AG04450 (cell line): ENCODE measurements at places on chromosomes 11 and 22.

- no peak for DNase-seq
Observed at GRCh38 chr22:29194184-29194583, 11.5 kb upstream of the EMID1 start.

- no peak for DNase-seq
Observed at GRCh38 chr11:130330101-130330684, 15.5 kb upstream of the ZBTB44 start.

DNA sequence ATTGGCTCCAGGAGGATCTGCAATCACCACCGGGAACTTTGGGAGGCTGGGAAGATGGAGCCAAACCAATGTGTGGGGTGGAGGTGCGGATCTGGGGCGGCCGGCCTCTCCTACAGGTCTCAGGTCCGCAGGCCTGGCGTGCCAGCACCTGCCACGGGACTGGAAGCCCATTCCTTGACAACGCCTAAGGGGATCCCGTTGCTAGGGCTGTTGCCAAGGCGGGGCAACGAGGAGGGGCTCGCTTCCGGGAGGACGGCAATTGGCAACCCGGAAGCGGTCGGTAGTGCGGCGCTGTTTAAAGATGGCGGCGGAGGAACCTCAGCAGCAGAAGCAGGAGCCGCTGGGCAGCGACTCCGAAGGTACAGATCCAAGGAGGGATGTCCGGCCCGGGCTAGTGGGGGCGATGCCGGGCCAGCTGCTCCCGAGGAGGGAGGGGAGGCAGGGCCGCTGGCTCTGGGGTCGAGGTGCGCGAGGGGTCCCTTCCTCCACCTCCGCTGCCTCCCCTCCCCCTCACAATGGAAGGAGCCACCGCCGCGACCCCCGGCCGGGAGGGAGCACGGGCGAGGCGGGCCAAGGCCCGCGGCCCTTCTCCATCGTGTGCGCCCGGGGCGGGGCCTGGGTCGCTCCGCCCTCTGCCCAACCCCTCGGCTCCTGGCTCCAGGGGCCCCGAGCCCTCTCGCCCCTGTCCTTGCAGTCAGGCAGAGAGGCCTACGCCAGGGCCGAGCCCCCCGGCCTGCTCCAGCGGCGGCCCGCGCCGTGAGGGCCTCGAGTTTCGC, at the start of gene OTUB1:
Gene OTUB1, plus strand, starts transcription at position 283 of the 776 bp plus-strand sequence. Its CDS starts 19 bp downstream, at position 302.
- peak; percentile 71 for DNase-seq

DNA sequence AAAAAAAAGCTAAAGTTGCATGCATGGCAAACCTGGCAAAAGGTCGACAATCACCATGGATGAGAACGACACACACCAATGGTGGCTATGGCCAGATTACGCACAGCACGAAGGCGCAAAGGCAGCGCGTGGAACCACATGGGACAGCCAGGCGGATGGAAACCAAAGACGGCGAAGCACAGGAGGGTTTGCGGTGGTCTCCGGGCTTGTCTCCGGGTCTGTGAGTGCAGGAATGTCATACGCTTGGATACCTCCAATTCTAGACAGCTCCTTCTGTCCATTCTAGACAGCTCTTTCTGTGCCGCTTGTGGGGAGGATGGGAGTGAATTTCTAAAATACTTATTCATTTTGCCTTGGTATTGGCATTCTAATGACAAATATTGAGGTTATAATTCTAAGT, 685.4 kb downstream of the BRD1 start:
- no peak for DNase-seq

GRCh38 chr11:31806928-31807798, 4.0 kb downstream of the PAX6 start:
- DNase-seq, result no peak

DNA sequence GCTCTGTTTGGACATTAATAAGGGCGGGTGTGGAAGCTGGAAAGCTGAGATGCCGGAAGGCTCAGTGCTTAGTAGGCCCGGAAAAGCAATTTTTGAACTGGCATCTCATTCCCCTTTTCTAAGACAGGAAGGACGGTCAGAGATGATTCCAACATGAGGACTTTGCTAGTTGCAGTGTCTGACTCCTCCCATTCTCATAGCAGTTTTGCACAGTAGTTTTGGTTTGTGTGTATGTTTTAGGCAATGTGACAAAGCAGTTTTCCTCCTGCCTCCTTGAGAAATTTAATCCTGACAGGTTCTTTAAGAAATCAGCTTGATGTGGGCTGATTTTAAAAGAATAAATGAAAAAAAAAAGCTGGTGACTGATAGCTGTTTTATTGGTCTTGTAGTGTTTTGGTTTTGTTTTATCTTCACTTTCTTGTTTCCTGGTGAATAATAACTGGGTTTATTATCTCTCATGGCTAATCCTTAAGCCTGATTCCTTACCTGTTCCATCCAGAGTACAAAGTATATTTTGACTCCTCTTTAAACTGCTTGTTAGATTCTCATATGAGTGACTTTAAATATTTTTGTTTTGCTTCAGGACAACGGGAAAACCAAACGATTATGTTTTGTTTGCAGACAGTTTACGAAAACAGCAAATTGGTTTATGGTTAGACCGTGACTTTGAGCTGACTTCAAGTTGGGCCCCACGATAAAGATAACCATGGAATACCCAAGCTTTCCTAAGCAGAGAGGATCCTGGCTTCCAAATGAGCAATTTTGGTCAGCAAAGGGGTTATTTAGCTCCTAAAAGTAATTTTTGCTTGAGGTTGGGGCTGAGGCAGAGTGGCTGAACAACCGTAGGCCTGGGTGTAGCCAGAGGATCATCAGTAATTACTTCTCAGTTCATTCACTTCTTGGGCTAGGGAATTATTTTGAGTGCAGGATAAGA, 3.4 kb downstream of the PTPRJ start:
- DNase-seq, result no peak

GRCh38 chr11:47527186-47527585, 25.7 kb downstream of the CELF1 start:
- no peak for DNase-seq

DNA sequence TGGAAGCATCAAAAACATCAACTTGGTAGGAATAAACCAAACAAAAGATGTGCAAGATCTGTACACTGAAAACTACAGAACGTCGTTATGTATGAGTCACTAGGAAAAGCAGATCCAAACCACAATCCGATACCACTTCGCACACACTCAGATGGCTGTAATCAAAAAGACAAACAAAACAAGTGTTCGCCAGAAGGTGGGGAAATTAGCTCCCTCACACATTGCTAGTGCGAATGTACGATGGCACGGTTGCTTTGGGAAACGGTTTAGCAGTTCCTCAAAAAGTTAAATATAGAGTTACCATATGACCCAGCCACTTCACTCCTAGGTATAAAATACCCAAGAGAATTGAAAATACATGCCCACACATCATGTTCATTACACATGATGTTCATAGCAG, 14.8 kb upstream of the CARD10 start:
- DNase-seq, result peak; percentile 65

- no peak for DNase-seq
Observed at GRCh38 chr11:122220321-122220720, 104.3 kb upstream of the BLID start.

DNA sequence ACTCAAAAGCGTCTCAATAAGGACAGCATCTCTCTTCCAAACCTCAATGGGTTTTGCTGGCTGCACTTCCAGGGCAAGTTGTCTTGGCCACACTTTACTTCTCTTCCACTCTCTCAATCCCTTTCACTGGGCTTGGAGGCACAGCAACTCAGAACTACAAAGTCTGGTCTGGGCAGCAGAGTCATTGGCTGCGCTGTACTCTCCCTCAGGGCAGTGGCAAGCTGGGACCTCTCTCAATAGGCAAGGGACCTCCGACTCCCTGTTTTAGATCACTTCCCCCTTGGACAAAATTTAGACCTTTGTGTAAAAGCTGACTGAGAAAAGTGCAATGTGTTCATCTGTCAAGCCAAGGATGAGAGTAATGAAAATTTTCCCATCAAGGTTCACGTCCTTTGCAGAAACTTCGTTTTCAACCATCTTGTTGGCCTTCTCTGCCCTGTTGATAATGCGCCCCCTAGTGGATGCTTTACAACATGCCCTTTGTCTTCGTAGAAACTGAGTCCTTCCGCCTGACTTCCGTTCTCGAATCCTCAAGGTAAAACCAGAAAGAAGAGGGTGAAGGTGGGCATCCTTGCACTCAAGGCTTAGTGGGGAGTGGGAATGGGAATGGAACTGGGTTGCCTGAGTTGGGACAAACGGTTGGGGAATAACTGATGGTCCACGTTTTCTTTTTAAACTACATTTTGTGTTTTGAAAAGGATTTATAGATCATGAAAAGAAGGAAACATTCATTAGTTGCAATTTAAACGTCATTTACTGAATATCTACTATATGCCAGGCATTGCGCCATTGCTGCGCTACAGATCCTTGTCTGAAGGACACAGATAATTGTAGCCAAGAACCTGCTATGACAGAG, 99.1 kb downstream of the CD44 start:
- no peak for DNase-seq

GRCh38 chr11:73265853-73266645, 6.1 kb upstream of the P2RY6 start:
- no peak for DNase-seq

GRCh38 chr11:25520459-25520858, 811.5 kb upstream of the ANO3 start:
- no peak for DNase-seq

GRCh38 chr11:37984991-37985390, 1387.0 kb upstream of the RAG2 start:
- no peak for DNase-seq

DNA sequence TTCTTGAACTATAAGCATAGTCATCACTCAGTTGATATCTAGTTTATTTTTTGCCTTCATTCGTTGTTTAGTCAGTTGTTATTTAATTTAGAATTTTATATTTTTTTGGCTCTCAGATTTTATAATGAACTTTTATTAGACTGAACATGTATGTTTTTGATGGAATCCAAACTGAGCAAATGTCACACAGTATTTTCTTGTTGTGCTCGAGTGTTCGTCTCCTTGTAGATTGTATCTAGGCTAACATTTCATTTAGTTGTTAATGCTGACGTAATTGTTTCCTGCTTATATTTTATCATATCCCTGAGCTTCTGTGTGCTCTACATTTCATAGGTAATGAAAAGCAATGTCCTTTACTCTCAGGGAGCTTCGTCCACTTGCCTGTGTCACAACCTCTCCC, 286.2 kb downstream of the TMEM135 start:
- DNase-seq, result no peak

GRCh38 chr11:79098146-79098545, 342.7 kb downstream of the TENM4 start:
- no peak for DNase-seq

DNA sequence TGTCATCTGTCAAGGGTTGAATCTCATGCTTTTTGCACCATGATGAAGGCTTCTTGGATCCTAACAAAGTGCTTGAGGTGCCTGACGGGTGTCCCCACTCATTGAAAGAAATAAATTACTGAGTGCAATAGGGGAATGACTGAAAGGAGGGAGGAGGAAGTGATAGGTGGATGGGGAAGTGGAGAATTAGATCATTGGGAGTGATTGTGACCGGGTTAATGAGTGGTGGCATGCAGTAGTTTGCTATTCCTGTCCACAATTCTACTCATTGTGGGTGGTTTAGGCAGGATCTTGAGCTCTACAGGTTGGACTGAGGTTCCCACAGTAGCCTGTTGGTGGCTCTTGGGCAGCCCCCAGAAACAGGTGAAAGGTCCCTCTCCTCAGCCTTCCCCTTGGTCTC, 44.3 kb downstream of the THAP12 start:
- no peak for DNase-seq

GRCh38 chr11:35791088-35791958, 128.7 kb downstream of the TRIM44 start:
- DNase-seq, result peak; percentile 16

- DNase-seq, result no peak
Observed at GRCh38 chr22:46511151-46512038, 26.0 kb downstream of the CELSR1 start.

- no peak for DNase-seq
Observed at GRCh38 chr11:390175-390574, 3.8 kb upstream of the PKP3 start.

GRCh38 chr11:33320016-33320813, 63.0 kb downstream of the HIPK3 start:
- no peak for DNase-seq

GRCh38 chr11:2215561-2216399, 44.2 kb upstream of the TH start:
- no peak for DNase-seq

- no peak for DNase-seq
Observed at GRCh38 chr11:45655831-45656230, 9.6 kb downstream of the CHST1 start.

DNA sequence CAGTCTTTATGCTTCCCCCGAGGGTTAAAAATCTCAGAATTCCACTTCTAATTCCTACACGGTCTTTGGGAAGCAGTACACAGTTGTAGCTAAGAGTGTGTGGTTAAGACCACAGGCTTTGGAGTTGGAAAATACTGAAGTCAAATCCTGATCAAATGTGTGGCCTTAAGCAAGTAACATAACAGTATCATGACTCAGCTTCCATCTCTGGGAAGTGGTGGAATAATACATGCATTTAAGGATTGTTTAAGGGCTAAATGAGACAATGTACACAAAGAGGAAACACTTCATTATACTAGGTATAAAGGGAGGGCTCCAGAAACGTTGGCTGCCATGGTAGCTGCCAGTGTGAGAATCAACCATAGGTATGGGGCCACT, 71.5 kb downstream of the FAT3 start:
- no peak for DNase-seq

DNA sequence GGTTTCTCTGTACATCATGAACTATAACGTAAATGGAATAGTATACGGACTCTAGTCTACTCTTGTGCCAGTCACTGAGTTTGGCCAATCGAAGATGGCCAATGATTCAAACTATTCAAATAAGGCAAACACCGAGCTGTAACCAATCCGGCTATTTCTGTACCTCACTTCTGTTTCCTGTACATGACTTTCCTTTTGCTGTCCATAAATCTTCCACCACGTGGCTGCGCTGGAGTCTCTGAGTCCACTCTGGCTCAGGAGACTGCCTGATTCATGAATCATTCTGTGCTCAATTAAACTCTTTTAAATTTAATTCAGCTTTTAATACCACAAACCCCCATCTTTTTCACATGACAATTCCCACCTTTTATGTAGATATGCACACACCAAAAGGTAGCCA, 1.5 kb upstream of the JAML start:
- no peak for DNase-seq

DNA sequence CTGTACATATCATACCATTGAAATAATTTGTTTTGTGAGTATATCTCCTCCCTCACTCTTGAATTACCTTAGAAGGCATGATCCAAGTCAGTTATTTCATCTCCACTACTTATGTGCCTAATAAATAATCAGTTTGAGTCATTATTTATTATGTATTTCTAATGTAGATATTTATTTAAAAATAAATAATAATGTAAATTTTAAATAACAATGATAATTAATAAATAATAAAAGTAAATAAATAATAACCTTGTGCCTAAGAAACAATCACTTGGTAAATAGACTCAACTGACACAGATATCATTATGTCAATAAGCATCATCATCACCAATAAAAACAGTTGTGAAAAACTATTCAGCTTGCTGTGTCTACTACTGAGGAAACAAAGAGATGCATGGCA, 213.8 kb downstream of the CNTN5 start:
- DNase-seq, result no peak

DNA sequence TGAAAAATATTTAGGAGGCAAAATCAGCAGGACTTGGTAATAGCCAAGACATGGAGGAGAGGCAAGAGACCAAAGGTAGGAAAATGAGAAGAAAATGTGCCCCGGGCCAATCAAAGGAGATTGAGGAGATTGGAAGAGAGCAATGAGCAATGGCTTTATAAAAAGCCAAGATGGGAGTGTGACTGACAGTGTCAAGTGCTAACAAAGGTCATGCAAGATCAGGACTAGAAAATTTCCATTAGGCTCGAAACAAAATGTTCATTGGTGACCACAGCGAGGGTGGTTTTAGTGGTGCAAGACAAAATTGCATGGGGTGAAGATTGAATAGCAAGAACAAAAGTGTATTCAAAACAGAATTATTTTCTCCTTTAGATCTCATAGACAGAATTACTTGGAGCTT, 45.2 kb upstream of the TBCEL start:
- DNase-seq, result no peak
